Endothelial cell of umbilical vein (primary cell): ENCODE measurements at places on chromosomes 6 and 20. TPM values are rescaled to one million over a fixed set of nuclear protein-coding genes. Genes with fewer than 3 reads are reported as not detected.

DNA sequence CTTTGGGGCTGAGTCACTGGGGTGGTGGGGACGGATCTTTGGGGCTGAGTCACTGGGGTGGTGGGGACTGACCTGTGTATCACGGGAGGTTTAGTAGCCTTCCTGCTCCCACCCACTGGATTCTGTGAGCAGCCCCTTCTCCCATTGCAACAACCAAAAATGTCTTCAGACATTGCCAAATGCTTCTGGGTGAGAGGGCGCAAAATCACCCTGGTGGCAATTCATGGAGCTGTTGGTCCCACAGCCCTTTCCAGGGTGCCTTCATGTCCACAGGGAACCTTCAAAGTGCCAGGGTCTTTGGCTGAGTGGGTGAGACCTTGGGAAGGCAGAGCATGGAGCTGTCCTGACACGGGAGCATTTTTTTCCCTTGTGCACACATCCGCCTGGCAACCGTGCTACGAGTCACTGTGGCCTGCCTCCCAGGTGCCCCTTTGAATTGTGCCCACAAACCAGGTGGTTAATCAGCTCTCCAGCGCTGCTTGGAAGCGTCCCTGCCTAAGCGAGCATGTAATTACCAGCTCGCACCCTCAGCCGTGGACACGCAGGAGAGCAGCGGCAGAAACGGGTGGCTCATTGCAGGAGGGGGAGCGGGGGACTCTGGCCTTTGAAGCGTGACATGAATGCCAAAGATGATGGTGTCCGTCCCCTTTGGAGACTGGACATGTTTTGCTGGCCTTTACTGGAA, 27.4 kb upstream of the APCDD1L start:
- no peak for DNase-seq

The PRL gene
- not detected in 2 replicates for polyA plus RNA-seq

The EFCAB8 gene
- 0.01 and 0.08 TPM in 2 replicates for polyA plus RNA-seq

DNA sequence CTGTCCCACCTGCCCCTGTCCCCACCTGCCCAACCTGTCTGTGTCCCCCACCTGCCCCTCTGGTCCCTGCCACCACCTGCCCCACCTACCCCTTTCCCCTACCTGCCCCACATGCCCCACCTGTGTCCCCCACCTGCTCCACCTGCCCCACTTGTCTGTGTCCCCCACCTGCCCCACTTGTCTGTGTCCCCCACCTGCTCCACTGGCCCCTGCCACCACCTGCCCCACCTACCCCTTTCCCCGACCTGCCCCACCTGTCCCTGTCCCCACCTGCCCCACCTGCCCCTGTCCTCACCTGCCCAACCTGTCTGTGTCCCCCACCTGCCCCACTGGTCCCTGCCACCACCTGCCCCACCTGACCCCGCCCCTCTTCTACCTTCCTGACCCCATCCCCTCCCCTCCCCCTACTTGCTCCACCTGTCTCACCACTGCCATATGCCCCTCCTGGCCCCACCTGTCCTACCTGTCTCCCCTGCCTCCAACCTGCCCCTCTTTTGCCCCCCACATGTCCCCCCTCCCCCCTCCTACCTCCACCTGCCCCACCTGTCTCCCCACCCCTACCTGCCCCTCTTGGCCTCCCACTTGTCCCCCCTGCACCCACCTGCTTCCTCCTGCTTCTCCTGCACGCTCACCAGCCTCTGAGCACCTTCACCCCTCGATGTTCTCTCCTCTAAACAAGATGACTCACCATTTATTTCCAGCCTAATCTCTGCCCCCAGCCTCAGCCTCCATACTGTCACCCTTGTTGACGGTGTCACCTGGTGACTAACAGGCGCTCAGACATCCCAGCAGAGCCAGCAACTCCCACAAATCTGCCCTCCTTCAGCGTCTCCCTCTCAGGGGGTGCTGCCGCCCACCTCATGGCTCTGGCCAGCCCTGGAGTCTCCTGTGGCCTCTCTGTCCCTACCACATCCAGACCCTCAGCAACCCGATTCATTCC, 5.6 kb upstream of the MYT1 start:
- DNase-seq, result no peak

The CPXM1 gene
- 18.9 and 21.3 TPM in 2 replicates for polyA plus RNA-seq

GRCh38 chr20:48246061-48246790, 460.9 kb upstream of the SULF2 start:
- no peak for DNase-seq

The CRISP3 gene
- polyA plus RNA-seq, result not detected in 2 replicates

- no peak for DNase-seq
These were observed 180.7 kb downstream of the BTBD3 start for GRCh38 chr20:12098421-12098820.

DNA sequence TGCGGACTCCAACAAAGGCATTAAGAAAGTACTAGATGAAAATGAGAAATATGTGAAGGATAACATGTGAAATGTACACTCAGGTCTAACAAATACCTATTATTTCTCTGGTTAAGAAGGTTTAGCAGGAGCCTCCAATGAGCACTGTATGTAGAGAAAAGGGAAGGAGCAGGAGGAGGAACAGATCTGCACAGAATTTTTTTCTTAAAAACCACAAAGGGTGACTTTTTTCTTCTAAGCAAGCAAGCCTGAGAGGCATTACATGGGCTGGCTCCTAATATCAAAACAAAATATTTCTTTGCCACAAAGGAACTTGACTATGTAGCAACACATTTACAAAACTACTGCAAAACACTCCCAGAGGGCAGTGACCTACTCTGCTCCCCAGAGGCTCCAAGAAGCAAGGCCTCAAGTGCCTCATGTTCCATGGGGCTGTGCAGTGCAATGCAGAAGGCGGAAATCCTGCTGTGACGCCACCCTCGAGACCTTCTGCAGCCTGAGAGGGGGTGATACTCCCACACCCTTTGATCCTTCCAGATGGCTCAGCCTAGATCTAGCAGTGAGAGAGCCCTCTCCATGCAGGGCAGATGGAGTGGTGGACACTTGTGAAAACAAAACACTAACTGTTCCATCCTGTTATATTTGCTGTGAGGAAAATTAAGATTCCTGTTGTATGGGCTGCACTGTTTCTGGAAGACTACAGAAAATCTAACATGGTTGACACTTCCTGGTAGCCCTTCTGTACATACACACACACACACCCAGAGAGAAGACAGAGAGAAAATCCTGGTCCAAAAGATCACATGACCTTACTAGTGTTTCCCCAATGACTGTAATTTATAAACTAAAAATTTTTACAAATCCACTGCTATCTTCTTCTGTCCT, 36.0 kb upstream of the SMIM29 start:
- DNase-seq, result peak; percentile 48

The PRDM1 gene
- 0.25 and 0.36 TPM in 2 replicates for polyA plus RNA-seq

The OR2H2 gene
- polyA plus RNA-seq, result not detected in 2 replicates

DNA sequence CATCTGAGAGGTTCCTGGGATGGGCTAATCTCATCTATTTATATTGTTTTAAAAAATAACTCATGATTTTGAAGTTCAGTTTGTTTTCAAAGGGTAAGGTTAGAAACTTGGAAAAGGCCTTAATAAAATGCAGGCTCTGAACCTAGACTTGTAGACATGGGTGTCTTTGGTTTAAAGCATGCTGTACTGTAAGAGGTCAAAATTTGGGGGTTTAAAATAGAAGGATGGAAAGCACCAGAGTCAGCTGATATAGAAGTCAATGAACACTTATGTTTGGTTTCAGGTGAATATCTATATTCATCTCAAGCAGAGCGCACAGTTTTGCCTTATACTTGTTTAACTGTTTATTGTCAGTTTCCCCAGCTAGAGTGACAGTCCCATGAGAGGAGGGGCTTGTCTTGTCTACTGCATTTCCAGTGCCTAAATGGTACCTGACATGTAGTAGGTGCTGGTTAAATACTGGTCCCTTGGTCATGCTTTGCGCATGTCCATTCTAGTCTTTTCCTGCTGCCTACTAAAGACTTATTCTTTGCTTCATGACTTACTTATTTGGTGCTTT, 112.3 kb upstream of the DTNBP1 start:
- DNase-seq, result no peak

- DNase-seq, result no peak
These were observed 4.9 kb upstream of the PTK6 start for GRCh38 chr20:63542031-63542559.

- no peak for DNase-seq
These were observed 92.8 kb upstream of the BTN3A2 start for GRCh38 chr6:26272171-26272637.

GRCh38 chr6:164057876-164058275, 643.4 kb downstream of the QKI start:
- DNase-seq, result peak; percentile 7

The CCN6 gene
- polyA plus RNA-seq, result not detected in 2 replicates

GRCh38 chr6:126551832-126552231, 211.9 kb downstream of the CENPW start:
- DNase-seq, result no peak

DNA sequence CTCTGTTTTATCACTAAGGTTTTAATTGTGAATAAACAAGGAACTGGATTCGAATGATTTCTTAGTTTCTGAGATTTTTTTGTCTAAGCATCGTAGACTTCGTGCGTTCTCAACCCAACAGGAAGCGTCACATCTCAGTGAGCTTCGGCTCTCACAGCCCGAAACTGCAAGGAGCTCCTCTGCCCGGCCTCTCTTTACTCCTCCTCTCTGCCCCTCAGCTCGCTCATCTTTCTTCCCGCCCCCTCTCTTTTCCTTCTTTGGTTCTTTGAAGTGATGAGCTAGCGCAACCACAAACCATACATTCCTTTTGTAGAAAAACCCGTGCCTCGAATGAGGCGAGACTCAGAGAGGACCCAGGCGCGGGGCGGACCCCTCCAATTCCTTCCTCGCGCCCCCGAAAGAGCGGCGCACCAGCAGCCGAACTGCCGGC, 480 bp upstream of the NT5E start:
- peak; percentile 47 for DNase-seq

- DNase-seq, result peak; percentile 84
These were observed at the start of gene MCUR1 for GRCh38 chr6:13814176-13814937. Gene MCUR1 (minus strand): TSS chr6:13814557. CDS start chr6:13814429, 128 bp downstream.

The CRYBG1 gene
- polyA plus RNA-seq, result 3.1 and 4.1 TPM in 2 replicates

GRCh38 chr6:13559968-13560650, 14.3 kb upstream of the SIRT5 start:
- no peak for DNase-seq

GRCh38 chr6:116456106-116456505, 5.1 kb upstream of the CALHM6 start:
- DNase-seq, result no peak

- no peak for DNase-seq
These were observed 283.6 kb downstream of the ARHGAP18 start for GRCh38 chr6:129426343-129426742.

DNA sequence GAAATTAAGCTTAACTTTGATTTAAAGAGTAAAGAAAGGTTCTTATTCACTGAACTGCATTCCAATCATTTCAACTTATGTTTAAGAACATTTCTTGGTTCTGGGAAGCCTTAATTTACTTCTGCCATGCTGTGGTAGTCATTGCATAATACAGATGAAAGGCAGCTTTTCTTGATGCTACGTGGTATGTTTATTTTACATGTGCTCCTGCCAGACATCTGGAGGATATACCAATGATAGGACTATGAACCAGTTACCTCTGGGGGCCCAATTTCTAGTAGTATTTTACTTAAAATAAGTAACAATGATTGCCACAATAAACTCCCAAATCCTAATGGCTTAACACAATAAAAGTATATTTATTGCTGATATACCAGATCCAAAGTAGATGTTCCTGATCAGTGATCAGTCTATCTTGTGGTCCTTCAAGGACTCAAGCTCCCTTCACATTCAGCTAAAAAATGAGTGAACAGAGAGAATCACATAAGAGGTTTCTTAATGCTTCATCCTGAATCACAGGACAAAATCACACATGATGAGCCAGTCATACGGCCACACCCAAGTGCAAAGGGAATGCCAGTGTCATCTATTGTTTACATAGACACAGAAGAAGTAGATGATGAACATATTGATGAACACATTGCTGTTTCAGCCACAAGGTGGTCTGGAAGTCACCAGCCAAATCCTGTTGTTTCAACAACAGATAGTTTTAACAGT, 56.5 kb upstream of the CCN2 start:
- DNase-seq, result no peak

The LPA gene
- not detected in 2 replicates for polyA plus RNA-seq

The LINC00237 gene
- not detected in 2 replicates for polyA plus RNA-seq

- DNase-seq, result no peak
These were observed 3.6 kb upstream of the EDN1 start for GRCh38 chr6:12286373-12287110.

GRCh38 chr6:109961611-109962041, 16.5 kb upstream of the GPR6 start:
- no peak for DNase-seq

GRCh38 chr6:114543696-114544095, 200.9 kb upstream of the HS3ST5 start:
- no peak for DNase-seq

DNA sequence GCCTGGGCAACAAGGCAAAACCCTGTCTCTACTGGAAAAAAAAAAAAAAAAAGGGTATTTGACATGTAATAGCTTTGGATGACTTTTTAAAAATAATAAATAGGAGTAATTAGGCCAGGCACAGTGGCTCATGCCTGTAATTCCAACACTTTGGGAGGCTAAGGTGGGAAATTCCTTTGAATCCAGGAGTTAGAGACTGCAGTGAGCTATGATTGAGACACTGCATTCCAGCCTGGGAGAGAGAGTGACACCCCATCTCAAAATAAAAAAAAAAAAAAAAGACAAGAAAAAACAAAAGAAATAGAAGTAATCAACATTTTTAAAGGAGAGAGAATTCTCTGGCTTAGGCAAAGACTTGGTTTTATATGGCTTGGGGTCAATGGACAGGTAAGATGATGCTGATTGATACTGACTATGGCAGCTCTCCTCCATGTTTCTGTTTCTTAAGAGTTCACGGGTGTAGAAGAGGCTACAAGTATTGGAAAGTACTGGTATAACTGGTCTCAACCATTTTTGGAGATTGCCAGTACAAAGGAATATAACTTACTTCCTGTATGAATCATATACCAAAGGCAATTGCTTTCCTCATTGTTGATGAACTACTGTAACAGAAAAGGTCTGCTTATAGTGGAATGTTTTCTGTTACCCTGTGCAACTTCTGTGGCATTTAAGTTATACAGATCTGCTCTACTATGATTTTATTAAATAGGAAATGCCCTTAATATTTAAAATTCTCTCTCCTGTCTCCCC, 10.1 kb downstream of the MAP3K5 start:
- peak; percentile 76 for DNase-seq

DNA sequence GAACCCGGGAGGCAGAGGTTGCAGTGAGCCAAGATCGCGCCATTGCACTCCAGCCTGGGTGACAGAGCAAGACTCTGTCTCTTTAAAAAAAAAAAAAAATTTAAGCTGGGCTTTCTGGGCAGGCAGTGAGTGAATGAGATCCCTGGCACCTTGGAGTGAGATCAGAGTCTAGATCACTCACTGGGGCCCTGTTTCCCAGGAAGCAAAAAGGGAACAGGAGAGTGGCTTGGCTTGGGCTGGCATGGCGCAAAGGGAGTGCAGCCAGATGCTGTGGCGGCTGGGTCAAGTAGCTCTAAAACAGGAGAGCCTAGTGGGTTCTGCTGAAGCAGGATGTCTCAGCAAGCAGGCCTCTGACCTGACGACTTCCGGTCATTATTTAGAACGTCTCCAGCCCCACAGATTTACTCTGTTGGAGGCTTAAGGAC, 10.4 kb downstream of the PLCG1 start:
- DNase-seq, result peak; percentile 79
